ENCODE measurements at places on chromosomes 11 and 22. TPM values are rescaled to one million over a fixed set of nuclear protein-coding genes. Genes with fewer than 3 reads are reported as not detected.

The SLC22A9 gene
- not detected for total RNA-seq

The DRD2 gene
- not detected for total RNA-seq

The ART1 gene
- not detected for total RNA-seq

- peak; percentile 66 for DNase-seq
Measured at GRCh38 chr22:42202669-42203068, 67.8 kb downstream of the TCF20 start.

- DNase-seq = no peak
Measured at GRCh38 chr22:23384923-23385677, 195.0 kb downstream of the IGLL1 start.

All from CD4-positive, alpha-beta T cell (primary cell).